ENCODE measurements at places on chromosomes 1 and 21.

DNA sequence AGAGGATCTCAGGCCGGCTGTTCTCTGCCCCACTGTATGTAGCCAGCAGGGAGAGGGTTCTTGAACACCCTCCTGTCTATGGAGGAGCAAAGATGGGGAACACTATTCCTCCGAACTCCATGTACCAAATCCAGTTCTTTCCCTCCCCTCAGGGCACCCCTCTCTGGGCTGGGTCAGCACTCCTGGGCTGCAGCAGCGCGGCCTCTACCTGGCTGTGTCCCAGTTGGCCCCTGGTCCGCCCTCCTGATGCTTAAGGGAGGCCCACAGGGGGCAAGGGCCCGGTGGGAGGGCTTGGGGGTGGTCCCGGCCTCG lies 471 bp upstream of the ADPRS start:
- no peak for DNase-seq

- DNase-seq, result no peak
Observed at GRCh38 chr1:73998348-73998959, 199.5 kb downstream of the LRRIQ3 start.

GRCh38 chr1:200874694-200875093 lies 1.9 kb downstream of the GPR25 start:
- DNase-seq, result no peak

GRCh38 chr1:7608628-7609305 lies 162.3 kb upstream of the VAMP3 start:
- DNase-seq, result no peak
